Suppressor macrophage (primary cell): ENCODE measurements at places on chromosomes 7 and 10.

- DNase-seq = no peak
These were observed 130.4 kb downstream of the PRKG1 start for GRCh38 chr10:51204701-51205100.

DNA sequence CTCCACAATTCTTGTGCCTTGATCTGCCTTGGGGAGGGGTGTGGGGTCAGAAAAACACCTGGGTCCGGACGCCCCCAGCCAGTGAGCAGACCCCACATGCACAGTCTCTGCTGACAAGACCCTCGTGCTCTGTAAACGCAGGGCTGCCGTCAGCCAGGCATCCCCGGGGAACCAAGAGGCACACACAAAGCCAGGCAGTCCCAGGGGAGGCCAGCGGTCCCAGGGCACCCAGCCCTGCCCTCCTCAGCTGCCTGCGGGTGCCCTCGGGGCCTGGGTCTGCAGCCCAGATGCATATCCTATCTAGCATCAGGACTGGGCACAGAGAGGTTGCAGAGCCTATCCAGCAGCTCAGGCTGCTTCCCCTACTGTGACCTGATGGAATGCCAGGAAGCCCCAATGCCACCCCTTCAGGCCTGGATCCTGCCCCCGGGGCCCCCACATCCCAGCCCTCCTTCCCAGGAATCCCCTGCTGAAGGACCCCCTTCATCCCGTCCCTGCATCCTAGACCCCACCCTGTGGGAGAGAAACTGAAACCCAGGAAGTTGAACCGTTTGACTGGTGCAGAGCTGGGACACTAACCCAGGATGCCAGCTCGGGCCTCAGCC lies 92.4 kb downstream of the MICALL2 start:
- no peak for DNase-seq

- peak; percentile 20 for DNase-seq
These were observed 20.4 kb upstream of the TBRG4 start for GRCh38 chr7:45131891-45132290.

- peak; percentile 2 for DNase-seq
These were observed at the start of gene IGFBP3 for GRCh38 chr7:45920502-45921380. IGFBP3 (minus strand) TSS chr7:45921272; CDS start chr7:45921140, 132 bp downstream.

DNA sequence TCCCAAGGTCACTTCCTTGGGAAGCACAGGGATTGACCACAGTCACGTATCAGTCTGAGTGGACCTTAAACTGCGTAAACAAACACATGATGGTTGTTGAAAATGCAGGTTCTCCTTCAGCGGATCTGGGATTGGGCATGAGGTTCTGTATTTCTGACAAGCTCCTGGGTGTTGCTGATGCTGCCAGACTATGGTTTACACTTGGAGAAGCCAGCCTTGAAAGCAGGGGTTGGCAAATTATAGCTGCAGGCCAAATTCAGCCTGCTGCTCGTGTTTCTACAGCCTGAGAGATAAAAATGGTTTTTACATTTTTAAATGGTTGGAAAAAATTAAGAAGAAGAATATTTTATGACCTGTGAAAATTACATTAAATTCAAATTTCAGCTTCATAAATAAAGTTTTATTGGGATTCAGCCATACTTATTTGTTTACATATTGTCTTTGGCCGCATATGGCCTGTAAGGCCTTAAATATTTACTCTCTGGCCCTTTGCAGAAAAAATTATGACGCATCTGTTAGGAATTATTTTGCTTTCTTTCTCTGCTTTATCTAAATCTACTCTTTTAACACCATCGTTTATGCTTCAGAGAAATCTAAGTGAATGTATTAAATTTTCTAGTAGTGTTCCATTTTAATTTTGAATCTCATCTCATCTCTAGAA lies 109.6 kb downstream of the SH2D4B start:
- DNase-seq = no peak

DNA sequence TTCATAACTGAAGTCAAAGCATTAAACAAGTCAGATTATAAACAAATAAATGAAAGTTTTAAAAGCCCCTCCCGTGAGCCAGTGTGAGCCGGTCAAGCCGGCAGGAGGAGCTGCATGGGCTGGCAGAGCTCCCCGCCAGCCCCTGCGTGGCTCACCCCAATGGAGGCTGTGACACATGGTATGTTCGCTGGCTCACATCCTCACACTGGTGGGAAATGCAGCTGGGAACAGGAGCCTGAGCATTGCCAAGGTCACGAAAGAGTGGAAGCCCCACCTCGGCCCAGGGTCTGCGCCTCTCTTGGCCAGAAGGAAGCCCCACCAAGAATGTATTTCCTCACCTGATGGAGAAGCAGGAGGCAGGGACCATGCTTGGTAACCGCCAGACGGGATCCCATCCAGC lies 261.7 kb upstream of the TCERG1L start:
- no peak for DNase-seq

DNA sequence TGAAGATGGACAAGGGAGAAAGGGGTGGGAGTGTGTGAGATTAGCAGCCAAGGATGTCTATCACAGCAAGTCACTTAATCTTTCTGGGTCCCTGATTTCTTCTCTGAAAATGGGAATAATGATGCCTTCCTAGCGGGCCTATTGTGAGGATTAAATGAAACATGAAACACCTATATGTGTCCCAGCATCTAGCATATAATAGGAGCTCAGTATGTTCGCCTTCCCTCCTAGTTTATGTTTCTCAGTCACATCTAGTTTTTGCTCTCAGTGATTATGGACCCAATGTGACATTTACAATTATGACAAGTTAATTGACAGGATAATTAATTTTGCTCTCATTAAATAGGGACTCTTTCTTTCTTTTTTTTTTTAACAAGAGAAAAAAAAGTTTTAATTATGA lies 252.9 kb downstream of the SNX13 start:
- no peak for DNase-seq

DNA sequence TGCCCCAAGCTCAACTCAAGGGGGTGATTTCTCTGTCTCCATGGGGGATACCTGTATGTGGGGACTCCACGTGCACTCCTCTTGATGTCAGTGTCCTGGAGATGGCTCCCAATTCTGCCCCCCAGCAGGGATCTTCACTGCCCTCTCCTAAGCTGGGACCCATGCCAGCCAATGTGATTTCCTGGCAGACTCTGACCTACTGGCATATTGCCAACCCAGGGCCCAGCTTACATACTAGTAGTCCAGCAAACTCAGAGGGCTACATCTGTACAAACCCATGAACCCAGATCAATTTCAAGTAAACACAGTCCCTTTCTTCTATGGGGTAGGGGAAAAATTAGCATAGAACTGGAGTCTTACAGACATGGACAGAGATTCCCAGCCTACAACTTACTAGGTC lies 26.2 kb upstream of the BMPR1A start:
- no peak for DNase-seq

DNA sequence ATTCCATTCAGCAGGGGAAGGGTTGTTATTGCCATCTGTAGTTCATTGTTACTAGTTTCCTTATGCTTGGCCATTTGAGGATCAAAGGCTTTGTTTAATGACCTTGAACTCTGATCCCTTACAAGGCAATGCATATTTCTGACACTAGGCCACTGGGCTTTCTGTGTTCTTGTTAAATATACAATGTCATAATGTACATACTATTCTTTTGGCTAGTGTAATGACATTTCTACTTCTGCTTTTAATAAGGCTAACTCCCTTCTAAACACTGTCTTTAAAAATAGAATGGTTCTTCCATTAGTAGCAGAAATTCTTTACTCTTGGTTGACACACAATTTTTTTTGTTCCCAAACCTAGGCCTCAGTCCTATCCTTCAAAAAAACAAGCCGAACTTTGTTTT lies 86.6 kb downstream of the BBS9 start:
- DNase-seq = no peak

DNA sequence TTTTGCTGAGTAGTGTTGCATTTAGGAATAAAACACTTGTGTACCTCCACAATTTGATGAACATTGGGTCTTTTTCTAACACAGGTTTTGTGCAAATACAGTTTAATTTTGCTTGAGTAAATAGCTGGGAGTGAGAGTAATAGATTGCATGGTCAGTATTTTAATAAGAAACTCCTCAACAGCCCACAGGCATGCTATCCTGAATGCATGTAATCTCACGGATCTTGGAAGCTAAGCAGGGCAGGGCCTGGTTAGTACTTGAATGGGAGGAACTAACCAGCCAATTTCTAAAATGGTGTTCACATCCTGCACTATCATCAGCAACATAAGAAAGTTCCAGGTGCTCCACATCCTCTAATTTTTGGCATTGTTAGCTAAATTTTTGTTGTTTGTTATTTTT lies 685.4 kb upstream of the MBL2 start:
- DNase-seq = no peak

- DNase-seq = no peak
These were observed 23.4 kb downstream of the FRMPD2 start for GRCh38 chr10:48251152-48251524.

GRCh38 chr7:134890246-134891240 lies 95.8 kb upstream of the AGBL3 start:
- no peak for DNase-seq

GRCh38 chr7:39855325-39855674 lies 94.8 kb upstream of the CDK13 start:
- DNase-seq = no peak

DNA sequence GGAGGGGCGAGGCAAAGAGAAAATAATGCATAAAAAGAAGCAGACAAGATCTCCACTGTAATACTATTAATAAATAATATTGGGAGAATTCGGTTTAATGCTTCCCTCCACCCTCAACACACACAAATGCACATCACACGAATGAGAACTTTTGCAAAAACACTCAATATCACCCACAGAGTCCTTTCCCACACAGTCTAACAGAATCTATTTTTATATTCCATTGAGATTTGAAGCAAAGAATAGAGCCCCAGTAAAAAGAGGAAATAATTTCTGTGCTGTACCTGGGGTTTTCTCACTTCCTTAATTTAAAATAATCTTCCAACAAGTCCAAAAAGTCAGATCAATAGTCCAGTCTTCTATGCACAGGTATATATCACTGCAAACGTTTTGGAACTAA lies 17.0 kb downstream of the PIK3AP1 start:
- DNase-seq = no peak

DNA sequence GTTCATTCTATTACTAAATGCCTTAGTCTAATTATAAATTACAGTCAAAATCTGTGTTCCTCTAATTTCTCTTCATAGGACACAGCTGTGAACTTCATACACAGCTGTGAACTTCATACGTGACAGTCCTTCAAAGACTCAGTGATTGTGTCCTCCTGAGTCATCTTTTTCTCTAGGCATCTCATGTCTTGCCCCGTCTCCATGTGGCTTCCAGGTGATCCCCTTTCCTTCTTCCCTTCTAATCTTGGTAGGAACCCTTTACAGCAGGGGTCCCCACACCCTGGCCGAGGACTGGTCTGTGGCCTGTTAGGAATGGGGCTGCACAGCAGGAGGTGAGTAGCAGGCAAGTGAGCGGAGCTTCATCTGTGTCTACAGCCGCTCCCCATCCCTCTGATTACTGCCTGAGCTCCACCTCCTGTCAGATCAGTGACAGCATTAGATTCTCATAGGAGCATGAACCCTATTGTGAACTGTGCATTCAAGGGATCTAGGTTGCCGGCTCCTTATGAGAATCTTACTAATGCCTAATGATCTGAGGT lies 14.0 kb upstream of the EIF5AL1 start:
- DNase-seq = no peak

- DNase-seq = peak; percentile 82
These were observed 179.6 kb downstream of the CELF2 start for GRCh38 chr10:11197266-11197712.

DNA sequence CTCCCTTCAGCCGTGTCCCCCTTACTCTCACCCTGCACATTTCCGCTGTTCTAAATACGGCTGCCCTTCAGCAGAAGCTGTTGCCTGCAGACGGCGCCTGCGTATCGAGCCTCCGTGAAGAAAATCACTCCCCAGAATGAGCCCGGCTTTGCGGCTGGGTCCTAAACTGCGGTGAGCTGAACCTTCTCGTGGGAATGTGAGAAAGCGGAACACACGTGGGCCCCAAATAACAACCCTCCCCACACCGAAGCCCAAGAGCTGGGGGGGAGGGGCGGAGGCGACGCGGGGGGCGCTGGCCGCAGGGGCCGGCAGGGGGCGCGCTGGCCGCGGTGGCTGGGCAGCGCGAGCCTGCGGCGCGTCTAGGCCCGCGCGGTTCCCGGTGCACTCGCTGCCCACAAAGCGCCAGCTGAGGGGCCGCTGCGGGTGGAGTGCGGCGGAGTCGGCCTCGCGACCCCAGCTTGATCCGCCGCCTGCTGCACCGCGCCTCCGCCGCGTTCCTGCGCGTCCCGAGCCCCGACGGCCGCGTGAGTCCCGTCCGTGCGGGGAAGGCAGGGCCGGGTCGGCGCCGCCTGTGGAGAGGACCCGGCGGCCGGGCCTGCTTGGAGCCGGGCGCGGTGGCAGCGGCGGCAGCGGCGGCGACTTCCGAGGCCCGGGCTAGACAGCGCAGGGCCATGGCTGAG lies at the start of gene ZNF398:
Gene ZNF398, plus strand, starts transcription at position 382 of the 680 bp plus-strand sequence. Its CDS starts 290 bp downstream, at position 672.
- peak; percentile 88 for DNase-seq

GRCh38 chr10:101056365-101057151 lies 5.2 kb upstream of the KAZALD1 start:
- no peak for DNase-seq

GRCh38 chr10:103564116-103564501 lies 70.6 kb downstream of the NEURL1 start:
- DNase-seq = no peak
